ENCODE measurements at places on chromosomes 12 and 14. TPM values are rescaled to one million over a fixed set of nuclear protein-coding genes. Genes with fewer than 3 reads are reported as not detected.

GRCh38 chr12:48970702-48971334, 717 bp downstream of the WNT10B start:
- DNase-seq: no peak

GRCh38 chr12:94930216-94930654, 73.3 kb downstream of the NDUFA12 start:
- no peak for DNase-seq

- no peak for DNase-seq
Observed at GRCh38 chr14:74964787-74965485, 9.5 kb upstream of the PGF start.

DNA sequence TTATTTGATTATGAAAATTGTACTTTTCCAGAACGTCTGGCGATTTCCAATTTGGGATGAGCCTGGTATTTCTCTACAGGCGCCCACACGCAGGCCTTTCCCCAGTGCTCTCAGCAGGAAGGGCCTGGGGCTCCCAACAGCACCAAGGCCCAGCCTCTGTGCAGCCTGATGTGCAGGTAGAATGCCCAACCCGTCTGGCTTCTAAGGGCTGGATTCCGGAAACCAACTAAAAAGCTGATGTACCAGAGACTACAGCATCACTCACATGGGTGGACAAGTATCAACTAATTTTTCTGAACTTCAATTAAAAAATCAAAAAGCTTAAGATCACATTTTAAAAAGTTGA, 25.8 kb downstream of the CDC42BPB start:
- DNase-seq: no peak

- no peak for DNase-seq
Observed at GRCh38 chr14:34646570-34647255, 16.8 kb upstream of the SNX6 start.

- DNase-seq: no peak
Observed at GRCh38 chr12:6224550-6224949, 24.4 kb downstream of the CD9 start.

GRCh38 chr14:69587389-69587788, 12.7 kb upstream of the CCDC177 start:
- DNase-seq: no peak

- no peak for DNase-seq
Observed at GRCh38 chr14:63375769-63376168, 57.0 kb upstream of the GPHB5 start.

DNA sequence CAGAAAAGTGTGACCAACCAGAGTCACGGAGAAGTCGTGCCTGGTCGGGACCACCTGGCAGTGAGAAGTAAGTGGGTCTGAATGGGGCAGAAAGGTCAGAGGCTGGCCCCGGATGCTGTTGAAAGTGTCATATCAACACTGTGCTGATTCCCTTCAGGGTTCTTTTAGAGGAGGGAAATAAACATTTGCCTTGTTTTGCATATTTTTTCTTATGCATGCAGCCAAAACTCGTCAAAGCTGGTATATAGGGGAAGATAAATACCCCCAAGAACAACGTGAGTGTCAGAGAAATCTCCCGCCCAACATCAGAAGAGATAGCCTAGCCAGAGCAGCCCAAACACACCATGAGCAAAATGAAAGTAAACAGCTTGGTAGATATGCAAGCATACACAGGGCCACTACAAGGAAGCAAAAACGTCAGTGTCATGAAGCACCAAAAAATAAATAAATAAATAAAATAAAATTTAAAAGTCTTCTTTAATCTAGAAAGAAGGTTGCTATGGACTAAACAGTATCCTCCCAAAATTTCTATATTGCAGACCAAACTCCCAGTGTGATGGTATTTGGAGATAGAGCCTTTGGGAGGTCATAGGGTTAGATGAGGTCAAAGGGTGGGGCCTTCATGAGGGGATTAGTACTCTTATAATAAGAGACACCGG, 22.1 kb downstream of the EIF5 start:
- no peak for DNase-seq

DNA sequence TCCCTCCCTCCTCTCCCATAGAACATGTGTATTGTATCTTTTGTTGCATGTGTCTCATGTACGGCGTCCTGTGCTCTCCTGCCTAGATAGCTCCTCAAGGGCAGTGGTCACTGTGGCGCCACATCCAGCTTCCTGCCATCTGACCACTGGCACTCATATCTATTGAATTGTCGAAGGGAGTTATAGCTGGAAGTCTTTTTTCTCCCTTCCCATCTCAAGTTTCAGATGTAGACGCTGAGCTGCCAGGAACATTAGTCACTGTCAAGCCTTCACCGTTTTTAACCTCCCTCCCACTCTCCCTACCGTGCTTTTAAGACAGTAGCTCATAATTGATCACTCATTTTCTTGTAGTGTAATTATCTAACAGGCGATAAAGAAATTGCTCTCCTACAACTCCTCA, 33.0 kb downstream of the MTHFD1 start:
- DNase-seq: no peak

DNA sequence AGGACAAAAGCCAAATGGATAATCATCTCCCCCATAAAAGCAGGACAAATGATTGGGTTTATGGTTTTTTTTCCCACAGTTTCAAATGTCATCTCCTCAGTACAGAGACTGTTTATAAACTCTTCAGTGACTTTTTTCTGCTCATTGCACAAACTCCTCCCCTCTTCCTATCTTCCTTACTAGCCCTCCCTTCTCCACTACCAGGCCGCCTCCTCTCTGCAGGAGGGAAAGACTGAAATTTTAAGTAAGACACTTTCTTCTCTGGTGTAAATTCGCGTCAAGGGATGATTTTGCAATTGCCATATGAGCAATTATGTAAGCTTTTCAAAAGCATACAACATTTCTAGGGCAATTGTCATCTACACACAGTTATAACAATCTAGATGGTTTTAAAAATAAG, 37.0 kb downstream of the BTG1 start:
- DNase-seq: no peak

- DNase-seq: no peak
Observed at GRCh38 chr12:2641207-2641606, 153.6 kb upstream of the FKBP4 start.

DNA sequence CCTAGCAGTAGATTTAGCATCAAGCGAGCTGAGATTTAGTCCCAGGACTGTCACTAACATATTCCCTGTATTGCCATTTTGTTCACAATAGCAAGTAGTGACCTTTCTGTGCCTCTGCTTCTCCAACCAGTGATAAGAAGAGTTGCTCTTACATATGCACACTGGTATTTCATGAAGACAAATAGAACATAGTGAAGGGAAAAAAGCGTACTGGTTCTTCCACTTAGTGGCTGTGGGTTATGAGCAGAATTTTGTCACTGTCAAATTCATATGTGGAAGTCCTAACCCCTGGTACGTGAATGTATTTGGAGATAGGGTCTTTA, 12.3 kb upstream of the PPFIBP1 start:
- no peak for DNase-seq

DNA sequence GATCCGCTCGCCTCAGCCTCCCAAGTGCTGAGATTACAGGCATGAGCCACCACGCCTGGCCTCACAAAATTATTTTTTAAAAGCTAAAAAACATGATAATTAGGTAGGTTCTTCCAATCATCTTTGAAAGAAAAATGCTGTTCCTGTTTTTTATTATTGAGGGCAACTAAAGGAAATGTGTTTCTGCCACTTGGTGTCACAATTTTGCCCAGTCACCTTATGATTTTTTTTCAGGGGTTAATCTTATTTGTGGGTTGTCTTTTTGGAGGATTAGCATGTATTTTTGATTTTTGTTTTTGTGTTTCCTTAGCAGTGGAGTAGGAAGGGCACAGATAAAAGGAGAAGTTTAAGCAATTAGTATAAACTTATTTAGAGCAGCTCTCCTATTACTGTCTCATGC, 79.8 kb downstream of the PRORP start:
- DNase-seq: no peak

- DNase-seq: no peak
Observed at GRCh38 chr12:132662901-132663755, 24.0 kb downstream of the POLE start.

DNA sequence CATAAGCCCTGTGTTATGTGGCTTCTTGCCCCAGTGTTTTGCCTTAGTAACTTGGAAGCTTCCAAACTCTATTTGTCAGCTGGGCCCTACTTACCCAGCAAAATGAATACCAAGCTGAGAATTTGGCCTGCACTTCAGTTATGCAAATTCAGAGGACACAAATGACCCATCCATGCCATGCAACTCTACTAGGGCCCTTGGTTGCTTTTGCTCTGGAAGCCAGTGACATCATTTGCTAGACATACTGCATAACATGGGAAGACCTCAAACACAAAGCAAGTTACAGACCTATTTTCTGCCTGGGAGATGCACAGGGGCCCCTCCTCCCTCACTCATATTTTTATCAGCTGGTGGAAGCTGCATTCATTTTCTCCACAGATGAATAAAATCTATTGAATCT, 90.2 kb upstream of the PPM1H start:
- DNase-seq: no peak

DNA sequence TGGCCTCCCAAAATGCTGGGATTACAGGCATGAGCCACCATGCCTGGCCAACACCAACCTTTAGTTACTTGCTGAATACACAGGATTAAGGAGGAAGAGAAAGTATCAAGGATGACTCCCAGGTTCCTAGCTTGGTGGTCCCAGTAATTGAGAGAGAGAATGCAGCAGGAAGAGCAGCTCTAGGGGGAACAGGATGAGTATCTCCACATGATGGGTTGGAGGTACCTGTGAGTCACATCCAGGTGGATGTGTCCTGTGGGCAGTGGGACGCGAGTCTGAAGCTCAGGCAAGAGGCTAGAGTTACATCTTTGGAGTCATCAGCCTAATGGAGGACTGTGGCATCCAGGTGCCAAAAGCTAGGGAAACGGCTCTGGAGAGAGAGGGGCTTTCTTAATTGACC, 47.1 kb downstream of the MDM2 start:
- DNase-seq: no peak

The DENR gene
- 88.1 TPM for total RNA-seq

The KRT2 gene
- not detected for total RNA-seq

The TRPV4 gene
- not detected for total RNA-seq

The ZFYVE21 gene
- total RNA-seq: 13.6 TPM

The TAS2R31 gene
- total RNA-seq: 0.86 TPM

The CACNA2D4 gene
- total RNA-seq: 7.1 TPM

The APAF1 gene
- total RNA-seq: 9.2 TPM

The ARMH4 gene
- total RNA-seq: not detected
